ENCODE measurements at places on chromosomes 1 and 21. TPM values are rescaled to one million over a fixed set of nuclear protein-coding genes. Genes with fewer than 3 reads are reported as not detected.

- peaks cover 44% of the 10 kb centered on the region for H3K4me1 ChIP-seq
- H3K4me3 ChIP-seq, result peak overlapping the region; percentile 91
- no peaks in the 10 kb centered on the region for H3K27me3 ChIP-seq
- peaks cover 40% of the 10 kb centered on the region for H3K36me3 ChIP-seq
- peak overlapping the region; percentile 75 for H3K27ac ChIP-seq
- DNase-seq, result no peak
These were observed 1.6 kb downstream of the SLC30A1 start for GRCh38 chr1:211577277-211577818.

- H3K27ac ChIP-seq, result no peak overlapping the region
- H3K36me3 ChIP-seq, result no peaks in the 10 kb centered on the region
- no peak for DNase-seq
- H3K4me3 ChIP-seq, result no peak overlapping the region
- peaks cover 31% of the 10 kb centered on the region for H3K4me1 ChIP-seq
These were observed 11.5 kb upstream of the LINGO4 start for GRCh38 chr1:151816548-151817352.

DNA sequence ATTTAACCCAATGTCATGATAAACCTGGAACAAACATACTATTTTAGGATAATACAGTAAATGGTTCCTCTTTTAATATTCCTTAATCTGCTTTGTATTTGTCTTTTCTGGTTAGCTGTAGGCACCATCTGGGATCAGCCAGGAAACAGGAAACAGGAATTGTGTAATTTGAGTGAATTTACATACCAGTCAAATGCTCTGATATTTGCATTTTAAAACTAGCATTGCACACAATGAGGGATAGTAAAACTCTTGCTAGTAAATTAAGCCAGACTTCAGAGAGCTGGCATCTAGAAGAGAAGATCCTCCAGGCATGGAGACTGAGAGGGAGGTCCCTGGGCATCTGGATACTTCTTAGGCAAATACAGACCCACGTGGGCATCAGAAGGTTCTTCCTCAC, 103.5 kb downstream of the HMCN1 start:
- no peaks in the 10 kb centered on the region for H3K36me3 ChIP-seq
- no peak overlapping the region for H3K27ac ChIP-seq
- DNase-seq, result no peak
- no peaks in the 10 kb centered on the region for H3K27me3 ChIP-seq

DNA sequence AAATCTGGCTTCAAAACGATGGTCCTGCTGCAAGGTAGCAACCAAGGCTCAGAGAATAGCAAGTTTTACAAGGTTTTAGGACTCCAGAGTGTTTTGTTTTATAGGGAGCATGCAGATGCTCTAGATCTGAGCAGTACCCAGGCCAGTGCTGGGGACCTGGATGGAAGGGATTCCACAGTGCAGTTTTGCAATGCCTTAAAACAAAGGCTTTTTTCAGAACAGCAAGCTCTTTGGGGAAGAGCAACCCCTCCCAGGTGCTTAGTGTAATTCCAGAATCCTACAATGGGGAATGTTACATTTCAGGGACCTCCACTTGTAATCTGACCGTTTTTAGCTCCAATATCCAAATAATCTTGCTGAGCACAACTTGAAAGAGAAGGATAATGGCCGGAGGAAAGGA, 6.7 kb downstream of the ROR1 start:
- no peak overlapping the region for H3K27ac ChIP-seq
- no peaks in the 10 kb centered on the region for H3K36me3 ChIP-seq
- H3K4me1 ChIP-seq, result no peaks in the 10 kb centered on the region
- no peak overlapping the region for H3K4me3 ChIP-seq

DNA sequence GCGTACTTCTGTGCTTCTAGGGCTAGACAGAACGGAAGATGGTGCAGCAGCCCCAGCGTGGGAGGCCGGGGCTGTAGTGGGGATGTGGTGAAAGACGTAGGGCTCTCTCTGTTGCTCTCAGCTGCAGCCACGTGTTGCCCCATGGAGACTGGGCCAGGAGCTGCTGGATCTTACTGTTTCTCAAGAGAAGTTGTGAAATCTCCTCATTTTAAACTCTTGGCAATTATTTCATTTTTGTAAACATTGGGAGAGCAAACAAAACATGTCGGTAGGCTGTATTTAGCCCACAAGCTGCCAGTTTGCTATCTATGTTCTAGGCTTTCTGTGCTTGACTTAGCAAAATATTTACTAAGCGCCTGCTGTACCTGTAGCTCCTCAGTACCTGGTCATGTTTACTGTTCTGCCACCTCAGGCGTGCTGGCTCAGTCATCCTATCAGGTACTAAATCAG, 15.9 kb upstream of the ELOA start:
- H3K27ac ChIP-seq, result no peak overlapping the region
- DNase-seq, result no peak
- peaks cover 14% of the 10 kb centered on the region for H3K4me1 ChIP-seq
- H3K4me3 ChIP-seq, result no peak overlapping the region
- no peaks in the 10 kb centered on the region for H3K27me3 ChIP-seq

DNA sequence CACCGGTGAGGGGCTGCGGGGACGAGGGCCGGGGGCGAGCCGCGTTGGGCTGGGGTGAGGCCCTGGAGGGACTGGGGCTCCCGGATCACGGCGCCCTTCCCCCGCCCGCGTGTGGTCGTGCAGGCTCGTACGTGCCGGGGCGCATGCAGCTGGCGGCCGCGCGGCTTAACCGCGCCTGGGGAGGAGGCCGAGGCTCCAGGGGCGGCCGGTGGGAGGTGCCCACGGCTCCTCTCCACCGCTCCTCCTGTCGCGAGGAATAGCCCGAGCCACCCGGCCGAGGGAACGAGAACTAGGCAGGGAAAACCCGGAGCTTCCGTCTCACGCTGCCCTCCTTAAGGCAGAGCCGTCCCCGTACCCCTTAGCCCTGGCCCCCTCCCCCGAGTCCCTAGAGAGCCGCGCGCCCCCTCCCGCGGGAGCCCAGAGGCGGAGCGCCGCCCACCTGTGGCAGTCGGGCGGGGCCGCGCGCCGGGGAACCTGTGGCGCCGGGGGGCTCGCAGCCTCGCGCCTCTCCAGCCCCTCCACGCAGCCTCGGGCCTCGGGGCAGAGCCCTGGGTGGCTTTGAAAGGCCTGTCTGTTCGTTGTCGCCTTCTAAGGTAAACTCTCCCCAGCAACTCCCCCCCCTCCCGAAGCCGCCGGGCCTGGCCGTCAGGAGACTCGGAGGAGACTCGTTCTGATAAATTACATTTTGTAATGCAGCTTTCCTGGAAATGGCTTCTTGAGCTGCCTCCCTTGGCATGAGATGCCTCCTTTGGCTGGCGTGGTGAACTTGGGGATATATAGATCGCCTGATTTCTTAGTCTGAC, 746 bp downstream of the AK4 start:
- peak overlapping the region; percentile 90 for H3K4me3 ChIP-seq
- H3K27ac ChIP-seq, result peak overlapping the region; percentile 88
- peaks cover 40% of the 10 kb centered on the region for H3K36me3 ChIP-seq
- peaks cover 14% of the 10 kb centered on the region for H3K27me3 ChIP-seq
- DNase-seq, result peak; percentile 43

The DCST2 gene
- 0.80 TPM for total RNA-seq

DNA sequence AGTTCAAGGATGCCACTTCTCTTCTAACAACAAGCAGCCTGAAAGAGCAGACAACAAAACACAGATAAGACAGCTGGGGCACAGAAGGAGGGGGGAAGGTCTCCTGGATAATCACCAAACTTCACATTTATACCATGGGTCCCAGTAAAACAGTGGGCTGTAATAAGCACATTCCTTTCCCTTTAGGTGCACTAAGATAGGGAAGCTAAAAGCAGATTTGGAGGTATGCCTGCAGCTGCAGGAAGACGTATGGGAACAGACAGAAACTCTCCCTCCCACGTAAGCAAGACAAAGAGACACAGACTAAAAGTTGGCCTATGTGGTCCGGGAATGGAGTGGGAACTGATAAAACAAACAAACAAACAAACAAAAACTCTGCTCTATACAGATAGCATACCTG, 612.1 kb downstream of the MRPL39 start:
- H3K27ac ChIP-seq, result no peak overlapping the region
- no peaks in the 10 kb centered on the region for H3K36me3 ChIP-seq
- no peaks in the 10 kb centered on the region for H3K27me3 ChIP-seq
- H3K4me1 ChIP-seq, result no peaks in the 10 kb centered on the region
- no peak for DNase-seq
- H3K4me3 ChIP-seq, result no peak overlapping the region

The IPO13 gene
- total RNA-seq, result 26.4 TPM

The TBX19 gene
- total RNA-seq, result 6.5 TPM

GRCh38 chr1:3940081-3940753, 40.1 kb upstream of the C1orf174 start:
- no peak for DNase-seq
- H3K27ac ChIP-seq, result no peak overlapping the region
- H3K27me3 ChIP-seq, result no peaks in the 10 kb centered on the region
- H3K36me3 ChIP-seq, result no peaks in the 10 kb centered on the region

GRCh38 chr1:208176649-208177048, 67.5 kb downstream of the PLXNA2 start:
- no peak overlapping the region for H3K4me3 ChIP-seq
- no peaks in the 10 kb centered on the region for H3K36me3 ChIP-seq
- no peaks in the 10 kb centered on the region for H3K4me1 ChIP-seq
- H3K27me3 ChIP-seq, result peaks cover 6% of the 10 kb centered on the region
- no peak overlapping the region for H3K27ac ChIP-seq
- no peak for DNase-seq

DNA sequence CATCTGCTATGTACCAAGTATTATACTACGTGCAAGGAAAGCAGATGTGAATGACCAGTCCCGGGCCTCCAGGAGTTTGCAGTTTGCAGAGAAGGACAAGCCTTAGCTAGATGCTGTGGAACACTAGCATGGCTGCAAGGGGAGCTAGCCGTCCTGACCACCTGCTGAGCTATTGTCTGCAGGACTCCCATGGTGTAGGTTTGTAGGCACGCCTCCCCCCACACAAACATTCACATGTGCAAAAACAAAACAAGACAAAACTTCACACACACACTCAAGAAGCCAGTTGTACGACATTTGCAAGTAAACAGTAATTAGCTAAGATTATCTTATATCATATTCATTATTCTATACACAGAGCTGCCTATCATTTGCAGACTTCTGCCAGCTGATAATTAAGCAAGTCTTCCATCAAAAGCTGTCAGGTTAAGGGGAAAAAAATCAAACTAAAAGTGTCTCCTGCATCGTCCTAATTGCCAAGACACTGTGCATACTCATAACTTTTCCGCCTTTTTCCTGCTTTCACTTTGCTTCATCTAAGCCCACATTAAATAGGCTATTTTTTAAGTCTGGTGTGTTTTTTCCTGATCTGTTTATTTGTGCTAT, 10.7 kb upstream of the HNRNPU start:
- H3K27me3 ChIP-seq, result peaks cover 4% of the 10 kb centered on the region
- no peaks in the 10 kb centered on the region for H3K4me1 ChIP-seq
- H3K4me3 ChIP-seq, result no peak overlapping the region
- DNase-seq, result no peak
- H3K36me3 ChIP-seq, result no peaks in the 10 kb centered on the region

The MAP3K7CL gene
- 3.3 TPM for total RNA-seq

DNA sequence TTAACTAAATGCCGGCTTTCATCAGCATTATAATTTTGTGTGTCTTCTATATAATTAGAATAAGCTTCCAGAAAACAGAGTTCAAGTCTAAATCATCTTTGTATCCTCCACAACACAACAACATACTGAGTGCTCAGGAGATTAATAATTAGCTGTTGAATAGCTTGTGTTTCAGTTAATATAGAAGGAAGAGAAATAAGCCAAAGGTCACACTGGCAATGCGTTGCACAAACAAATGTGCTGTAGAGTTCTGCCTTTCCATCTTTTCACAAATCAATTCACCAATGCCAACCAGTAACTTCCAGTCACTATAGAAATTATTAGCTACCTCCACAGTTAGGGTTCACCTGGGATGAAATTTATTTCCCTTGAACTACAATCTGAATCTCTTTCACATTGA, 132.0 kb downstream of the LMX1A start:
- no peak for DNase-seq
- H3K36me3 ChIP-seq, result no peaks in the 10 kb centered on the region
- no peaks in the 10 kb centered on the region for H3K4me1 ChIP-seq
- H3K27ac ChIP-seq, result no peak overlapping the region
- H3K27me3 ChIP-seq, result no peaks in the 10 kb centered on the region

The CALML6 gene
- total RNA-seq, result 0.32 TPM

GRCh38 chr1:210293171-210293607, 35.5 kb upstream of the HHAT start:
- H3K4me1 ChIP-seq, result no peaks in the 10 kb centered on the region
- H3K4me3 ChIP-seq, result no peak overlapping the region
- H3K27me3 ChIP-seq, result peaks cover 51% of the 10 kb centered on the region

The CD48 gene
- total RNA-seq, result 103 TPM
